Natural killer cell (primary cell): ENCODE measurements at places on chromosomes 12 and 14. TPM values are rescaled to one million over a fixed set of nuclear protein-coding genes. Genes with fewer than 3 reads are reported as not detected.

FRMD6 gene
- 2.3 TPM for total RNA-seq

NTF3 gene
- total RNA-seq = not detected

PROX2 gene
- 7.1 TPM for total RNA-seq

DNA sequence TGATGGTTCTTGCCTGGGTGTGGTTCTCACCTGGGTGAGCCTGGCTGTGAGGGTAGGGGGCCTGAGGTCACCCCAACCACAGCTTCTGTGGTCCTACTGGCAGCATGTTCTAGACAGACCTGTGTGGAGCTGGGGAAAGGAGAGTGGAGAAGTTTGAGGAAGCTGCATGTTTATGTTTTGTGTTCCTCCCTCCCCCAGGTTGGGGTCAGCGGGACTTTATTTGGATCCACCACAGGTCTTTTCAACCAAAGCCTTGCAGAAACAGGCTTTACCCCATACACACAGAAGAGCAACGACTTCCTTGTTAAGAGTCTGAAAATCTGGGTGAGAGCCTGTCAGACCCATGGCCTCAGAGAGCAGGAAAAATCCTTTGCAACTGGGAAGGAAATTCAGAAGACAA is 5.6 kb downstream of the CD9 start:
- no peak overlapping the region for H3K27ac ChIP-seq
- H3K36me3 ChIP-seq = no peaks in the 10 kb centered on the region
- peaks cover 16% of the 10 kb centered on the region for H3K4me1 ChIP-seq
- no peak for DNase-seq
- H3K4me3 ChIP-seq = no peak overlapping the region

- peaks cover 2% of the 10 kb centered on the region for H3K4me1 ChIP-seq
- H3K27me3 ChIP-seq = peaks cover 11% of the 10 kb centered on the region
- H3K36me3 ChIP-seq = no peaks in the 10 kb centered on the region
These were observed 6.0 kb downstream of the EML5 start for GRCh38 chr14:88786715-88787114.

- H3K4me3 ChIP-seq = no peak overlapping the region
- no peaks in the 10 kb centered on the region for H3K27me3 ChIP-seq
- no peak overlapping the region for H3K27ac ChIP-seq
- DNase-seq = no peak
- H3K4me1 ChIP-seq = no peaks in the 10 kb centered on the region
These were observed 35.8 kb upstream of the DICER1 start for GRCh38 chr14:95193081-95193480.

GRCh38 chr14:63960926-63961567 is 108.2 kb downstream of the SYNE2 start:
- no peak overlapping the region for H3K4me3 ChIP-seq
- H3K36me3 ChIP-seq = peaks cover 22% of the 10 kb centered on the region
- no peak overlapping the region for H3K27ac ChIP-seq
- H3K27me3 ChIP-seq = no peaks in the 10 kb centered on the region
- DNase-seq = no peak

DNA sequence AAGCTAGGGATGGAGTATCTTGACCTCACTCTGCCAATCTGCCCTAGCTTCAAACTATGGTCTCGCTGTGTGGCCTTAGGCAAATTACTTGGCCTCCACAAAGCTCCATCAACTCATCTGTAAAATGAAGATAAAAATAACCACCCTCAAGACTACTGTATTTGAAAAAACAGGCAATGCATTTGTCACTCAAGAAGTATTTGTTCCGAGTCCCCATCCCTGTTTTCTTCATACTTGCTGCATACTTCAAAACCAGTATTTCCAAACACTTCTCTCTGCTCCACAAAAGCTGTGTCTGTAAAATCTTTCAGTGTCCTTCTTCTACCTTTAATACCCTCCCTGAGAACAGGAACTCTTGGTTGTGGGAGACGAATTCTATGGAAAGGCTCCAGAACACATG is 47.9 kb downstream of the GTF2A1 start:
- no peaks in the 10 kb centered on the region for H3K36me3 ChIP-seq
- H3K27me3 ChIP-seq = no peaks in the 10 kb centered on the region
- no peak for DNase-seq
- H3K4me1 ChIP-seq = peaks cover 8% of the 10 kb centered on the region
- no peak overlapping the region for H3K27ac ChIP-seq

- H3K27me3 ChIP-seq = no peaks in the 10 kb centered on the region
- H3K4me1 ChIP-seq = no peaks in the 10 kb centered on the region
- no peak overlapping the region for H3K27ac ChIP-seq
- DNase-seq = no peak
These were observed 557.0 kb downstream of the FLRT2 start for GRCh38 chr14:86086962-86087361.

GRCh38 chr14:31752867-31753661 is 191.9 kb downstream of the NUBPL start:
- no peaks in the 10 kb centered on the region for H3K4me1 ChIP-seq
- no peaks in the 10 kb centered on the region for H3K27me3 ChIP-seq
- H3K4me3 ChIP-seq = no peak overlapping the region
- no peak overlapping the region for H3K27ac ChIP-seq

GRCh38 chr12:53984901-53985691 is at the start of gene HOXC10:
TSS of gene HOXC10 (plus strand) at chr12:53985146. CDS start at chr12:53985260, 114 bp downstream.
- H3K4me1 ChIP-seq = peaks cover 30% of the 10 kb centered on the region
- H3K36me3 ChIP-seq = no peaks in the 10 kb centered on the region
- no peak within 1 kb of the TSS for H3K27ac ChIP-seq
- DNase-seq = peak; percentile 76

GRCh38 chr14:99749142-99749541 is 44.1 kb upstream of the EML1 start:
- no peak overlapping the region for H3K27ac ChIP-seq
- H3K36me3 ChIP-seq = no peaks in the 10 kb centered on the region
- H3K4me1 ChIP-seq = peaks cover 6% of the 10 kb centered on the region

DNA sequence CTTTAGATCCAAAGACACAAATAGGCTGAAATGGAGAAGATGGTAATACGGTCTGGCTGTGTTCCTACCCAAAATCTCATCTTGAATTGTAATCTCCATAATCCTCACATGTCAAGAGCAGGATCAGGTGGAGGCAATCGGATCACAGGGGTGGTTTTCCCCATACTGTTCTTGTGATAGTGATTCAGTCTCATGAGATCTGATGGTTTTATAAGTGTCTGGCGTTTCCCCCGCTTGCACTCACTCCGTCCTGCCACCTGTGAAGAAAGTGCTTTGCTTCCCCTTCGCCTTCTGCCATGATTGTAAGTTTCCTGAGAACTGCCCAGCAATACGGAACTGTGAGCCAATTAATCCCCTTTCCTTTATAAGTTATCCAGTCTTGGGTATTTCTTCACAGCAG is 1795.5 kb upstream of the FLRT2 start:
- H3K4me1 ChIP-seq = no peaks in the 10 kb centered on the region
- no peak for DNase-seq

GRCh38 chr12:90211017-90211416 is 502.4 kb upstream of the ATP2B1 start:
- no peaks in the 10 kb centered on the region for H3K36me3 ChIP-seq
- H3K4me3 ChIP-seq = no peak overlapping the region
- no peak overlapping the region for H3K27ac ChIP-seq

- no peaks in the 10 kb centered on the region for H3K27me3 ChIP-seq
- DNase-seq = no peak
- no peak overlapping the region for H3K27ac ChIP-seq
These were observed 61.3 kb downstream of the CRADD start for GRCh38 chr12:93738199-93739058.

DNA sequence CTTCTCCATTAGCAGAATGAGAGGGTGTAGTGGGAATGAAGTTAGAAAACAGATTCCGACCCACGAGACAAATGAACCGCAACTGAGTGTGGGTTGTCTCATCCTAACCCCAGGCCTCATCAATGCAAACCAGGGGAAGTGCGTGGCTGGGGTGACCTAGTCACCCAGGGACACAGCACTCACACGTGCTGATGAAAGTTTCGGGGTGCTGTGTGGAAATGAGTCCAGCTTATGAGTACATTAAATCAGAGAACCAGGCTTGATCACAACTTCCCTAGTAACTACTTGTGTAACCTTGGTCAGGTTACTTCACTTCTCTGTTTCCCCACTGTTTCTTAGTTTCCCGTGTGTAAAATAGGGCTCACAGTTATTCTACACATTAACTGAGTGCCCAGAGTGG is 95.4 kb upstream of the CDKN3 start:
- no peak for DNase-seq
- no peaks in the 10 kb centered on the region for H3K4me1 ChIP-seq
- H3K36me3 ChIP-seq = no peaks in the 10 kb centered on the region
- H3K27me3 ChIP-seq = no peaks in the 10 kb centered on the region
- H3K27ac ChIP-seq = no peak overlapping the region

- no peaks in the 10 kb centered on the region for H3K27me3 ChIP-seq
- peaks cover 21% of the 10 kb centered on the region for H3K4me1 ChIP-seq
- H3K36me3 ChIP-seq = peaks cover 3% of the 10 kb centered on the region
- H3K4me3 ChIP-seq = no peak overlapping the region
- DNase-seq = no peak
These were observed 52.0 kb downstream of the RNF34 start for GRCh38 chr12:121451961-121452339.

GRCh38 chr12:104630230-104630670 is 173.5 kb downstream of the CHST11 start:
- H3K4me3 ChIP-seq = no peak overlapping the region
- no peaks in the 10 kb centered on the region for H3K27me3 ChIP-seq
- no peak for DNase-seq
- no peak overlapping the region for H3K27ac ChIP-seq

- H3K36me3 ChIP-seq = no peaks in the 10 kb centered on the region
- H3K27me3 ChIP-seq = no peaks in the 10 kb centered on the region
- H3K27ac ChIP-seq = no peak overlapping the region
- no peaks in the 10 kb centered on the region for H3K4me1 ChIP-seq
These were observed 74.4 kb upstream of the MAP1LC3B2 start for GRCh38 chr12:116484807-116485206.

DNA sequence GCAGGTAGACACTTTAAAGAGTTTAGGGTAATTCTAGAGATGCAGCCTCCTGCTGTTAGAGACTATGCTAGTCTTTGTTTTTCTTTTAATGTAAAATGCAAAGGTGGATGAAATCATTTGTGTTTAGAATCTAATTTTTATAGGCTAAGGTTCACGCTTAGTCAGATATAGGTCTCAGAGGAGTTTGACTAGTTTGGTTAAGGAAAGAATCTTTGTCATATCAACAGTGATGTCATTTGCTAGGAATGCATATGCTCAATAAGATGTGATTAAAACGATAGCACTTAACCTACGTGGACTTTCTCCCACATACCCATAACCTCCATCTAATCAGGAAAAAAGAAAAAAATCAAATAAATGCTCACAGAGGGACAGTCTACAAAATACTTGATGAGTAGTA is 859.3 kb upstream of the ATXN7L3B start:
- no peak for DNase-seq
- no peak overlapping the region for H3K27ac ChIP-seq
- H3K4me1 ChIP-seq = no peaks in the 10 kb centered on the region

GRCh38 chr12:51942501-51943000 is 8.9 kb upstream of the ACVR1B start:
- no peaks in the 10 kb centered on the region for H3K36me3 ChIP-seq
- no peaks in the 10 kb centered on the region for H3K27me3 ChIP-seq
- no peak for DNase-seq
- no peak overlapping the region for H3K27ac ChIP-seq
- peaks cover 3% of the 10 kb centered on the region for H3K4me1 ChIP-seq
- no peak overlapping the region for H3K4me3 ChIP-seq

DNA sequence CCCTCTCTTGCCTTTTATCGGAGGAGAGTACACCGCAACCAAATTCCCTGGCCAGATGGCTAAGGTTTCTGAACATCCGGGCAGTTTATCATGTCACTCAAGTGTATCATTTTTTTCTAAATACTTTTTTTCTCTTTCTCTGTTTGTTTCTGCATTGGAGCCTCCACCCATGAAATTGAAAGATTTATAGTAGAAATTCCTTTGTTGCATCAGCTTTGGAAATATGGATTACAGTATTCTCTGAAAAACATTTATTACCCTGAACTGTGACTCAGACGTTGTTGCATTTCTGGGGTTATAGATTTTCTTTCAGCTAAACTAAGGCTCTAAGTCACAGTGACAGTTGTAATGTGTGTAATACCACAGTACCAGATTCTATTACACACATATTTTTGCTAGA is 187.0 kb downstream of the SPTSSA start:
- H3K4me1 ChIP-seq = no peaks in the 10 kb centered on the region
- H3K4me3 ChIP-seq = no peak overlapping the region
- H3K27ac ChIP-seq = no peak overlapping the region

DNA sequence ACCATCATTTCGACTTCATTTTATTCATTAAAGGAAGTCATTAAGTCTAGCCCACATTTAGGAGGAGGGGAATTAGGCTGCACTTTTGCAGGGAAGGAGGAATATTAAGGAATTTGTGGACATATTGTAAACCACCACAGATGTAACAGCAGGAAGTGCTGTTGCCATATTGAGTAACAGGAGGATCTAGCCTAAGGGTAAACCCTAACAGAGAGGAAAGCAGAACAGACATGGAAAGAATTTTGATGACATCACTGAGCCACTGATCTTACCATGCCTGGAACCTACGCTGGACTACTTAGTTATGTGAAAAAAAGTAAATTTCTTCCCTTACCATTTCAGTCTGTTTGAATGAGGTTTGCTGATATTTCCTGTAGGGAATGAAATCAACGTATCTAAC is 100.7 kb upstream of the ATF7IP start:
- H3K4me3 ChIP-seq = no peak overlapping the region
- no peaks in the 10 kb centered on the region for H3K36me3 ChIP-seq
- H3K4me1 ChIP-seq = peaks cover 4% of the 10 kb centered on the region

DNA sequence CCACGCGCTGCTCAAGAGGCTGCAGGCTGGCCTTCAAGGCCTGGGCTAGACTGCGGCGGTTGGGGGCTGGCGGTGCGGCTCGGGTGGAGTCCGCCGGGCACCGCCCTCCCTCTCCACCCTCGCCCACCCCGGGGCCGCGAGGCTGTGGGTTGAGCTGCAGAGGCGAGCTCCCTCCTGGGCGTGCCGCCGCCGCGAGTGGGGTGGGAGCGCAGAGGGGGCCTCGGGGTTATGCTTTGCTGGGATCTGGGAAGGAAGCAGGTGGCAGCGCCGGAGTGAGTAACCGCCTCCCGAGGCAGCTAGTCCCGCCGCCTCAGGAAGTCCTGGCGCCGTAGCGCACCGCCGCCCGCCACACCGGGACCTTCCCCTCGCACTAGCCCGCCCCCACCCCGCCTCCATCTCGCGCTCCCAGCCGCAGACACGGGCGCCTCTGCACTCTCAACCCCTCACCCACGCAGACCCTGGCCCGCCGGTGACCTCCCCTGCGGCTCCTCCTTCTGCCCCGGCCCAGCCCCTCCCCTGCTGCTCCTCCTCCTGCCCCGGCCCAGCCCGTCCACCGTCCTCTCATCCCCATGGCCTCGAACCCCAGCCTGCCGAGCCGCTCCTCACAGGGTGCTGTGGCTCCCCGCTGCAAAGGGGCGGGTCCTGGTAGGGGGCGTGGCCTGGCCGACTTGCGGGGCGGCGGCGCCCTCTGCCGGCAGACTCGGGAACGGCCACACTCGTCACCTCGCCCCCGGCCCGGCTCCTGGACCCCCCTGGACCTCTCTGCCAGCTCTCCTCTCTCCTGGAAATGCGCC is 16.6 kb downstream of the TAMALIN start:
- DNase-seq = peak; percentile 92
- H3K27ac ChIP-seq = peak overlapping the region; percentile 15
- H3K36me3 ChIP-seq = no peaks in the 10 kb centered on the region
- peak overlapping the region; percentile 39 for H3K4me3 ChIP-seq
